ENCODE measurements at places on chromosomes 11 and 22.

DNA sequence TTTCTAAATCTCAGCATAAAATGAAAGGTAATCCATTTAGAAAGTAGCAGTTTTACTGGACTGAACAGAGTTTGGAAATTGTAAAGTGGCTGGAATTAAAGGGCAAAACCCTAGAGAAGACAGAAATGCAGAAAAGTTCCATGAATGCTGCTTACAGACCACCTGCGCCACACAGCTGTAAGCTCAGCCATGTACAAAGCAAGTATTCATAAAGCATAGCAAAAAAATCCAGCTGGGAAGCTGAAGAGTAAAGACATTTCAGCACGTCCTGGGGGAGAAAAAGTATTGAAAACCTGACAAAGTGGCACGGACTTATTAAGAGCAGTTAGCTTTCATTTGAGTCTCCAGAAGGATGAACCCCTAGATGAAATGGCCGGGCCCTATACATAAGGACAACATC is 220.1 kb upstream of the CNTN5 start:
- no peaks in the 10 kb centered on the region for H3K27me3 ChIP-seq
- no peaks in the 10 kb centered on the region for H3K4me1 ChIP-seq
- H3K36me3 ChIP-seq: no peaks in the 10 kb centered on the region
- H3K27ac ChIP-seq: no peak overlapping the region
- H3K4me3 ChIP-seq: no peak overlapping the region
- no peak for DNase-seq

DNA sequence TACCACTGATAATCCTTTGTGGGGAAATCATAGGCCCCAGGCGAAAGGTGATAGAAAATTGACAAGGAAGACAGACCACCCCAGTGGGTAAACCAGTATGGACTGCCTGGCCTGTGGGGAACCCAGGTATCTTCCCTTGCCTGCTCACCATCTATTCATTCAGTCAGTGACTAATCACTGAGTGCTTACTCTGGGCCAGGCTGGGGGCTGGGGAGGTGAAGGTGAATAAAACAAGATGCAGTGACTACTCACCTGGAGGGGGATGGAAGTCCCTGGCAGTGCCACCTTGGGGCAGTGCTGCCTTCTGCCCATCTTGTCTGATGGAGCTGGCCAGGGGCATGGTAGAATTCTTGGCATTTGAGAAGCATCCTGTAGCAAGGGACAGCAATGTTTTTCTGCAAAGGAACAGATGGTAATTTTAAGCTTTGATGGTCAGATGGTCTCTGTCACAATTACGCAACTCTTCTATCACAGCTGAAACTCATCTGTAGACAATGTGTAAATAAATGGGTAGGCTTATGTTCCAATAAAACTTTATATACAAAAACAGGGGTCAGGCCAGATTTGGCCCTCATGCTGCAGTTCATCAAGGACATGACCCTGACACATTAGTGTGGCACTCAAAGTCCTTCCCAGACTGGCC is 4.6 kb downstream of the ISX start:
- H3K36me3 ChIP-seq: no peaks in the 10 kb centered on the region
- DNase-seq: no peak
- H3K4me3 ChIP-seq: no peak overlapping the region
- H3K27ac ChIP-seq: no peak overlapping the region

DNA sequence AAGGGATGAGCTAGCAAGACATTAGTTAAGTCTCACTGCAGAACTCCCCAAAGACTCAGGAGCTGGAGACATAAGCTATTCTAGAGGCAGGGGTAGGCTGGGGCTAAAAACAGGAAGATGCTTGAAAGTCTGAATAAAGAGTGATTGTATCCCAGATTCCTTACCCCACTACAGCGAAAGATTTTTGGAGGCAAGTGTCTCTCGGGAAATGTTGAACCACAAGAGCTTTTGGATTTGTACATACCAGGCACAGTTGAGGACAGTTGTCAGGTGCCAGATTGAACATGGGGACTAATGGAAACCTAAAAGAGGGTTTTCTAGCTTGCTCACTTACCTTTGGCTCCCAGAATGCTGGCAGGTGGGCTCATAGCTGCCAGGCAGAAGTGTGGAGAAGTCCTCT is 43.5 kb upstream of the OR9Q1 start:
- no peaks in the 10 kb centered on the region for H3K27me3 ChIP-seq
- H3K36me3 ChIP-seq: no peaks in the 10 kb centered on the region
- no peak overlapping the region for H3K4me3 ChIP-seq
- no peak for DNase-seq

DNA sequence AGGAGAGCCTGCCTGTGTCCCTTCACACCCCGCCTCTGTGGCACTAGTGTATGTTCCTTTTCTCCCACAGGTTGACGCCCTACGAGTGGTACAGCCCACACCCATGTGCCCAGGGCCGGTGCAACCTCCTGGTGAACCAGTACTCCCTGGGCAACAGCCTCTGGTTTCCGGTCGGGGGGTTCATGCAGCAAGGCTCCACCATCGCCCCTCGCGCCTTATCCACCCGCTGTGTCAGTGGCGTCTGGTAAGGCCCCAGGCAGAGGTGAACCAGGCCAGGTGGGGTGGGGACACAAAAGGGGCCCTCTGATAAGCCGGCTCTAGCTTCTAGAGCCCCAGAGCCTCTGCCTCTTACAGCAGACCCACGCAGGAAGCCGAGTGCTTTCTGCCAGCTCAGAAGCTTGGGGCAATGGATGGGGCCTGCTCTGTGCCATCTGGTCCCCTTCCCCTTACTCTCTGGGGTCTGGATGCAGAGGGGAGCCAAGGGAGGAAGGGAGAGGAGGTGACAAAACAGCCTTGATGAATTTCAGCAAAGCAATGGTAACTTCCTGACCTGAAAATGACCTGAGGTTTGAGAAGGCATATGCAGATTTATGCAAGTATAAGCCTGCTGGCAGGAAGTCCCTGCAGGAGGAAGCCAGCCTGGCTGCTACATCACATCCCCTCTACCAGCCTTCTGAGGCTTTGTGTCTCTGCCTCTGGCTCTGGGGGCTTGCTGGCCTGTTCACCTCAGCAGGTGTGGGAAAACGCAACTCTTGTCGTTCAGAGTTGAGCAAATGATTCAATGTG is 67.0 kb upstream of the TBCEL start:
- H3K36me3 ChIP-seq: no peaks in the 10 kb centered on the region
- H3K4me1 ChIP-seq: no peaks in the 10 kb centered on the region
- no peak for DNase-seq
- no peak overlapping the region for H3K4me3 ChIP-seq
- H3K27me3 ChIP-seq: no peaks in the 10 kb centered on the region
- H3K27ac ChIP-seq: no peak overlapping the region

DNA sequence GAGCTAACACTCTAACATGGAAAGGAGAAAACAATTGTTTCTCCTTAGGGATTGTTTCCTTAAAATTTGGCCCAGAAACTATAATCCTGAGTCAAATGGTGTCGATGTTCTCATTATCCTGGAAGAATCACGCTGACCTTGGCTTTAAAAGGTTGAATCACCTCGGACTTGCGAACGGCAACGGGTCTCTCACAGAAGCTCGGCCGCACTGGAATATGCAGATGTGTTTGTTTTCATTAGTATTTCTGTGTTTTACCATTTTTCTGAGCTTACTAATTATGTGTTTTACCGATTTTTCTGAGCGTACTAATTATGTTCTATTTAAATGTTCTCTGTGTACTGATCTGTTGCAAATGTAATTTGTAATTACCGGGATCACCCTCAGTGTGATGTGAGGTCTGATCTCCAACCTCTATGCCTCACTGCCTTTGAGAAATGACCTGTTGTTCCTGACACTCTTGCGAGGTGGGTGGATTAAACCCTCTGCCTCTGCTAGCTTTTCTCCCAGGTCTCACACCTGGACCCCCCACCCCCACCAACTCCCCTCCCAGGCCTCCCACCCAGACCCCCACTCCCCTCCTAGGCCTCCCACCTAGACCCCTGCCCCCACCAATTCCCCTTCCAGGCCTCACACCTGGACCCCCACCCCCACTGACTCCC is 38.3 kb upstream of the BRSK2 start:
- no peak overlapping the region for H3K4me3 ChIP-seq
- no peak overlapping the region for H3K27ac ChIP-seq
- H3K36me3 ChIP-seq: no peaks in the 10 kb centered on the region
- no peak for DNase-seq
- no peaks in the 10 kb centered on the region for H3K27me3 ChIP-seq

GRCh38 chr11:1717745-1718144 is 20.8 kb downstream of the KRTAP5-6 start:
- H3K27ac ChIP-seq: no peak overlapping the region
- no peak for DNase-seq
- no peak overlapping the region for H3K4me3 ChIP-seq
- no peaks in the 10 kb centered on the region for H3K4me1 ChIP-seq
- H3K27me3 ChIP-seq: peaks cover 9% of the 10 kb centered on the region

GRCh38 chr11:33162831-33163230 is 1.6 kb upstream of the CSTF3 start:
- no peak for DNase-seq
- peaks cover 12% of the 10 kb centered on the region for H3K36me3 ChIP-seq
- no peak overlapping the region for H3K27ac ChIP-seq
- H3K4me1 ChIP-seq: peaks cover 11% of the 10 kb centered on the region
- H3K4me3 ChIP-seq: no peak overlapping the region
- H3K27me3 ChIP-seq: no peaks in the 10 kb centered on the region

GRCh38 chr11:66874232-66874631 is 17.4 kb downstream of the LRFN4 start:
- peaks cover 22% of the 10 kb centered on the region for H3K36me3 ChIP-seq
- H3K27me3 ChIP-seq: no peaks in the 10 kb centered on the region
- no peak overlapping the region for H3K4me3 ChIP-seq
- H3K4me1 ChIP-seq: peaks cover 5% of the 10 kb centered on the region

GRCh38 chr11:131370901-131371790 is 731 bp downstream of the NTM start:
- no peaks in the 10 kb centered on the region for H3K27me3 ChIP-seq
- DNase-seq: no peak
- no peaks in the 10 kb centered on the region for H3K36me3 ChIP-seq
- no peak overlapping the region for H3K4me3 ChIP-seq
- no peak overlapping the region for H3K27ac ChIP-seq

GRCh38 chr22:35638410-35638809 is 9.8 kb upstream of the APOL6 start:
- no peaks in the 10 kb centered on the region for H3K27me3 ChIP-seq
- H3K4me3 ChIP-seq: no peak overlapping the region
- H3K4me1 ChIP-seq: peaks cover 19% of the 10 kb centered on the region
- DNase-seq: peak; percentile 62
- no peaks in the 10 kb centered on the region for H3K36me3 ChIP-seq
- H3K27ac ChIP-seq: peak overlapping the region; percentile 47

DNA sequence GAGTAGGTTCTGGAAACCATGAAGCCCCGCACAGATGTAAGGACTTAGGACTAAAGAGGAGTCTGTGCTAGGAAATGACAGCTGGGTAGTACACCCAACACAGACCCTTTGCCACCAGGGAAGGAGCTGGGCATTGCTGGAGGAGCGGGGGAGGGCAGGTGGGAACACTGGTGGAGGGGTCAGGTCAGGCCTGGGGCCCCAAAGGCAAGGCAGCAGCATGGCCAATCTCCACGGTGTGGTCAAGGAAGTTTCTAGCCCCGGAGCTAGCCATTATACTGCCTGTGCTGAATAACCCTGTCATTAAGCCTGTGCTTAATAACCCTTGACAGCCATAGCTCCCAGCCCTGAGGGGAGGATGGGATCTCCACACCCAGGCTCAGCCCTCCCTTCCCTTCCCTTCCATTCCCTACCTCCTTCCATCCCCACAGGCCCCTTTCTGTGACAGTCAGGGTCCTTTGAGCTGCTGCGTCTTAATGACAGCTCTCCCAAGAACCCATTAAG is 2.1 kb downstream of the TMPRSS4 start:
- H3K4me3 ChIP-seq: no peak overlapping the region
- no peak for DNase-seq
- H3K27ac ChIP-seq: no peak overlapping the region
- H3K4me1 ChIP-seq: no peaks in the 10 kb centered on the region
- no peaks in the 10 kb centered on the region for H3K27me3 ChIP-seq

- H3K4me3 ChIP-seq: no peak overlapping the region
- peaks cover 100% of the 10 kb centered on the region for H3K36me3 ChIP-seq
- no peaks in the 10 kb centered on the region for H3K4me1 ChIP-seq
- no peak overlapping the region for H3K27ac ChIP-seq
- no peaks in the 10 kb centered on the region for H3K27me3 ChIP-seq
- DNase-seq: no peak
Observed at GRCh38 chr11:68601147-68601546, 83.2 kb upstream of the GAL start.

DNA sequence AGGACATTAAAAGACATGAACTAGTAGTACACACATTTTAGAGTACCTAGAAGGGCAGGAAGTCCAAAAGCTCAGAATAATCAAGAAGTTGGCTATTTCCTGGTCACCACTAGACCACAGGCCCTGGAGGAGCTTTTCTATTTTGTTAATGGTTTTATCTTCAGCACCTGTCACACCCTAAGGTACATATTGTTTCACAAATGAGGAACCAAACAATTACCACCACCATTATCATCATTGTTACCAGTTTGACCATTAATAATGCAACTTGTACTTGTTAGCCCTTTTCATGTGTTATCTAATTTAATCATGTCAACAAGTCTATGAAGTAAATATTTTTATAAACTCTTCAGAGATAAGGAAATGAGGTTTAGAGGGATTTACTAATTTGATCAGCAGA is 4.9 kb downstream of the MRPL48 start:
- H3K36me3 ChIP-seq: no peaks in the 10 kb centered on the region
- H3K4me1 ChIP-seq: peaks cover 4% of the 10 kb centered on the region
- H3K27me3 ChIP-seq: no peaks in the 10 kb centered on the region
- DNase-seq: no peak
- no peak overlapping the region for H3K27ac ChIP-seq

- H3K4me3 ChIP-seq: no peak overlapping the region
- no peaks in the 10 kb centered on the region for H3K36me3 ChIP-seq
- DNase-seq: no peak
- no peak overlapping the region for H3K27ac ChIP-seq
- peaks cover 11% of the 10 kb centered on the region for H3K4me1 ChIP-seq
Observed at GRCh38 chr11:73978576-73979086, 4.0 kb downstream of the UCP2 start.

- H3K4me1 ChIP-seq: no peaks in the 10 kb centered on the region
- H3K27ac ChIP-seq: no peak overlapping the region
- no peaks in the 10 kb centered on the region for H3K36me3 ChIP-seq
- no peaks in the 10 kb centered on the region for H3K27me3 ChIP-seq
Observed at GRCh38 chr11:57148621-57149020, 33.1 kb upstream of the LRRC55 start.

GRCh38 chr11:2572491-2573239 is 127.1 kb downstream of the KCNQ1OT1 start:
- H3K36me3 ChIP-seq: no peaks in the 10 kb centered on the region
- no peak overlapping the region for H3K4me3 ChIP-seq
- H3K27me3 ChIP-seq: no peaks in the 10 kb centered on the region
- H3K4me1 ChIP-seq: peaks cover 7% of the 10 kb centered on the region
- no peak for DNase-seq
- no peak overlapping the region for H3K27ac ChIP-seq
